HFFc6 (cell line): ENCODE measurements at places on chromosomes 6 and 20. TPM values are rescaled to one million over a fixed set of nuclear protein-coding genes. Genes with fewer than 3 reads are reported as not detected.

DNA sequence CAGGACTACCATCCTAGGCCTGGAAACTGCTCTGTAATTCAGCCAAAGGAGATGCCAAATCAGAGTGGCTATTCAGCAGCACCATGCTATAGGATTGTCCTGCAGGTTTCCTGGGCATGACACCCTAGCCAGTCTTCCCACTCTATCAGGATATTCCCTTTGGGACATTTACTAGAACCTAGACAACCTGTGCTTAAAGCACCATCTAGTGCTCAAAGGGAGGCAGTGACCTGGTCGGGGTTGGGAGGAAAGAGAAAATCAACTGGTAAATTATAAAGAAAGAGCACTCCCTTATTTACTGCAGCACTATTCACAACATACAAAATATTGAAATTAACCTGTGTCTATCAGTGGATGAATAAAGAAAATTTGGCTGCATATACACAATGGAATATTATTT, 67.2 kb upstream of the SMLR1 start:
- no peaks in the 10 kb centered on the region for H3K4me1 ChIP-seq
- H3K27me3 ChIP-seq, result no peaks in the 10 kb centered on the region; the same call in 1 of the 2 replicates
- peak; percentile 70 for DNase-seq
- H3K36me3 ChIP-seq, result no peaks in the 10 kb centered on the region
- no peak overlapping the region for H3K27ac ChIP-seq
- no peak overlapping the region for H3K4me3 ChIP-seq

GRCh38 chr6:112920994-112921393, 573.9 kb downstream of the RFPL4B start:
- no peaks in the 10 kb centered on the region for H3K4me1 ChIP-seq
- DNase-seq, result no peak
- no peak overlapping the region for H3K4me3 ChIP-seq
- H3K27me3 ChIP-seq, result no peaks in the 10 kb centered on the region
- peaks cover 14% of the 10 kb centered on the region for H3K36me3 ChIP-seq
- H3K27ac ChIP-seq, result no peak overlapping the region

DNA sequence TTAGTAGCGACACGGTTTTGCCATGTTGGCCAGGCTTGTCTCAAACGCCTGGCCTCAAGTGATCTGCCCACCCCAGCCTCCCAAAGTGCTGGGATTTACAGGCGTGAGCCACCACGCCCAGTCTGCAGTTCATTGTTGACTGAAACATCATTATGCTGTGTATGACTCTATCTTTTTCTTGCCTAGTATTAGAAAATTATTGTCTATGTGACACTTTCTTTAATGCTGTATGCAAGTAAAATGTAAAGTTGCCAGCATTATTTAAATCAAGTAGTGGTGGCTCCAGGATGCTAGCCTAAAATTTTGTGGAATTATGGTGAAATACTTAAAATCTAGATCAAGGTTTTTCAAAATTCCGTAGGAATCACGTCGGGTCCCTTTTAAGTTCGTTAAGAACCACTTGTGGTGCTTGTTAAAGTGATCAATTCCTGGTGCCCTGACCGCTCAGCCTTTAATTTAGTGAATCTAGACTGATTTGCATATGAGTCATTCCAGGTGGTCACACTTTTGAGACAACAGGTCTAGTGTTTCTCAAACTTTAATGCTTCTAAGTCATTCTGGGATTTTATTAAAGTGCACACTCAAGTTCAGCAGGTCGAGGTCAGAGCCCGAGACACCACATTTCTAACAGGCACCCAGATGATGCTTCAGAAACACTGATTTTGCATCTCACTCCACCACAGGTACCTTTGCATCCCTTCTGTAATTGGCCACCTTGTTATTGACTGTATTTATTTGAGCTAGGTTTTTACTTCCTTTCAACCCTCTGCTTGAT, 132.6 kb upstream of the MTHFD1L start:
- no peaks in the 10 kb centered on the region for H3K36me3 ChIP-seq
- no peaks in the 10 kb centered on the region for H3K4me1 ChIP-seq
- DNase-seq, result no peak
- no peak overlapping the region for H3K4me3 ChIP-seq
- peaks cover 10% of the 10 kb centered on the region for H3K27me3 ChIP-seq

Gene TFB1M
- 21.7 to 28.2 TPM (median 21.8 TPM) in 3 replicates for total RNA-seq

- H3K4me1 ChIP-seq, result no peaks in the 10 kb centered on the region
- peaks cover 2% of the 10 kb centered on the region for H3K36me3 ChIP-seq
- peaks cover 55% of the 10 kb centered on the region for H3K27me3 ChIP-seq
- no peak for DNase-seq
Measured at GRCh38 chr6:3310703-3311102, 52.0 kb downstream of the PSMG4 start.

DNA sequence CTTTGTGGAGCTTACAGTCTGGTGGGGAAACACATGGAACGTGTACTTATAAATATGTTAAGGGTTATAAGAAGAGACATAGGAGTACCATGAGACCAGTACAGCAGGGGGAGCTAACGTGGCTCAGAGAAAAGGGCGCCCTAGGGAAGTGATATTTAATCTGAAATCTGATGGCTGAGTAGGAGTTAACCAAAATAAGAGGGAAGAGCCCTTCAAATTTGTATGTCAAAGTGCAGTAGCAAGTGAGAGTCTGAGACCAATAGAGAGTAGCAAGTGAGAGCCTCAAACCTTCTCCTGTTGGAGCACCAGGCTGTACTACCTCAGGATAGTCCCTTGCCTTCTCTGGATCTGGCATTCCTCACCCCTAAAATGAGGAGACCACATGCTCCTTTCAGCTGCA, 6.1 kb upstream of the PKIG start:
- peak; percentile 26 for DNase-seq
- H3K36me3 ChIP-seq, result peaks cover 11% of the 10 kb centered on the region
- H3K4me1 ChIP-seq, result peaks cover 81% of the 10 kb centered on the region
- H3K27ac ChIP-seq, result peak overlapping the region; percentile 99
- H3K27me3 ChIP-seq, result peaks cover 5% of the 10 kb centered on the region; the same call in 1 of the 2 replicates
- H3K4me3 ChIP-seq, result peak overlapping the region; percentile 67

- H3K4me3 ChIP-seq, result no peak overlapping the region
- peak; percentile 3 for DNase-seq
- no peak overlapping the region for H3K27ac ChIP-seq
Measured at GRCh38 chr20:32168184-32168910, 39.2 kb downstream of the PLAGL2 start.

- H3K27ac ChIP-seq, result no peak overlapping the region
- H3K4me1 ChIP-seq, result peaks cover 29% of the 10 kb centered on the region
- H3K36me3 ChIP-seq, result no peaks in the 10 kb centered on the region
- no peak overlapping the region for H3K4me3 ChIP-seq
- H3K27me3 ChIP-seq, result no peaks in the 10 kb centered on the region; the same call in 1 of the 2 replicates
Measured at GRCh38 chr20:51439160-51439689, 103.3 kb downstream of the NFATC2 start.

DNA sequence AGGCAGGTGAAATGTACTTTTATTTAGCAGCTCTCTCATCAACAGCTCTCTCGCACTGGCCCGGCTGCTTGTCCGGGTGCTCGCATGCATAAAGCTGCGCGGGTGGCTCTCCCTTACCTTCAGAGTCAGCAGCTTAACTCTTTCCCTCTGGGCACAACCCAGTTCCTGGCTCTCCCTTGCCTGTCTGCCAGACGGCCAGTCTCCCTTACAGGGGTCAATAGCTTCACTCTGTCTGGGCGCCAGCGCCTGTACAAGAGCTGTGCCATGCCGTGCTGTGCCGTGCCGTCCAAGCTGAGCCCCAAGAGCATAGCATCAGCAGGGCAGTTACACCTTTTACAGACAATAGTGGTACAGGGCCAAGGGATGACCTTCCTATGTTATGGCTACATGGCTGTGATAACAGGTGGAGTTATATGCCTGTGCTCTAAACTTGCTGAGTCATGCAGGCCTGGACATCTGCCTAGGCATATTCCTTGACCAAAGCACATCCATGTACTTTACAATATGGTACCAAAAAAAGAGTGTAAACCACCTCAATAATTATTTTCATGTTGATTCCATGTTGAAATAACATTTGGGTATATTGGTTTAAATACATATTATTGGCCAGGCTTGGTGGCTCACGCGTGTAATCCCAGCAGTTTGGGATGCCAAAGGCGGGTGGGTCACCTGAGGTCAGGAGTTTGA, 47.9 kb downstream of the BLTP3A start:
- H3K27me3 ChIP-seq, result peaks cover 1% of the 10 kb centered on the region; the same call in 1 of the 2 replicates
- H3K36me3 ChIP-seq, result peaks cover 12% of the 10 kb centered on the region
- peaks cover 32% of the 10 kb centered on the region for H3K4me1 ChIP-seq
- H3K27ac ChIP-seq, result no peak overlapping the region
- H3K4me3 ChIP-seq, result no peak overlapping the region

Gene INSM1
- not detected in 3 replicates for total RNA-seq

DNA sequence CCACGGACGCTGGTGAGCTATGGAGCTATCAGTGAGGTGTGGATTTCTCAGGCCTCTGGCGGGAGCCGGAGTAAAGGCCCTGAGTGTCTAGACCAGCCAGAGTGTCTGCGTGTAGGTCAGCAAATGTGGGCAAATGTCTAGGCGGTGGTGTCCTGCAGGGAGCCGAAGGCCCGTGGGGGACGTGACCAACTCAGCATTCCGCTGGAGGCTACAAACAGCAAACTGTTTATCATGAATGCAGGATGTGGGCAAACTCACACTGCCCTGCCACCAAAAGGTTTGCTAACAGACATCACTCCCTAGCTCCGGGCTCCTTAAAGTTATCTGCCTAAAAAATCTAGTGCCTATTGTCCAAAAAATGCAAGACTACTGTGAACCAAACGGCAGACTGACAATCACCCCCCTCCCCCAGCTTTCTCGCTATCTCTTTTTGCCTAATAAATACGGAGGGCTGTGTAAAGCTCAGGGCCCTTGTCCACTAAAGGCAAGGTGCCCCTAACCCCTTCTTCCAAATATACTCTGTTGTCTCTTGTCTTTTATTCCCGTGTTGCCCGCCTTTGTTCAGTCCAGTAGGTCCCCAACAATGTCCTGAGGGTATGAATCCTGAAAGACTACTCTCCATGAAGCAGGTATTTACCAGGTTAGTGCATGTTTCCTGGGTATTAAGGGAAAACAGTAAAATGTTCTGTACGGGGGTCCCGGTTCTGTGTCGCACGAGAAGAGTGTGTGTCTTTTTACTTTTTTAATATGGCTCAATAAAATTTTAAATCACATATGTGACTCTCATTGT, 29.0 kb upstream of the AFDN start:
- no peak overlapping the region for H3K4me3 ChIP-seq
- no peaks in the 10 kb centered on the region for H3K36me3 ChIP-seq
- no peaks in the 10 kb centered on the region for H3K4me1 ChIP-seq
- H3K27ac ChIP-seq, result no peak overlapping the region
- DNase-seq, result no peak

Gene FRK
- 0.03 TPM in 1 of 2 replicates, not detected in the other for total RNA-seq

DNA sequence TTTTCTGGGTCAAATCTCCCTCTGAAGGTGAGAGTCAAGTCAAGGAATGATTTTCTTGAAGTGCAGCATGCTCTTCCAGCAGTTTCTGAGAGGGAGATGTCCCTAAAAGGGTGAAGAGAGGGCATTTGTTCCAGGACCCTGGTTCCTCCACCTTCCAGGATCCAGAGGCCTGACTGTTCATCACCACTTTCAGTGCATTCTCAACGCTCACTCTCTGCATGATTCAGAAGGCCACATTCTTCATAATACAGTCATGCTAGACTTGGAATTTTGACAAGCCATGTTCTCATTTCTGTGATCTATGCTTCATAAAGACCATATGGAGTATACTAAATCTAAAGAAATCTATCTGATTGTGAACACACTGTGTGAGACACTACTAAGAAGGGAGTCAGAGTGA, 85.1 kb downstream of the PDE7B start:
- H3K4me1 ChIP-seq, result peaks cover 61% of the 10 kb centered on the region
- peak overlapping the region; percentile 74 for H3K4me3 ChIP-seq
- peak; percentile 96 for DNase-seq

Gene ZBP1
- not detected in 3 replicates for total RNA-seq

Gene BPIFB1
- total RNA-seq, result not detected in 2 replicates

Gene RXRB
- 38.2 to 42.5 TPM (median 39.7 TPM) in 3 replicates for total RNA-seq

Gene NHLRC1
- total RNA-seq, result 1.0 to 1.9 TPM (median 1.1 TPM) in 3 replicates

Gene HLA-DRB1
- not detected in 3 replicates for total RNA-seq

- H3K27me3 ChIP-seq, result no peaks in the 10 kb centered on the region; the same call in 1 of the 2 replicates
- H3K4me1 ChIP-seq, result peaks cover 53% of the 10 kb centered on the region
- H3K27ac ChIP-seq, result no peak overlapping the region
- H3K36me3 ChIP-seq, result no peaks in the 10 kb centered on the region
- no peak overlapping the region for H3K4me3 ChIP-seq
Measured at GRCh38 chr6:27141529-27142015, 105.9 kb upstream of the PRSS16 start.

Gene TTLL9
- not detected in 3 replicates for total RNA-seq

DNA sequence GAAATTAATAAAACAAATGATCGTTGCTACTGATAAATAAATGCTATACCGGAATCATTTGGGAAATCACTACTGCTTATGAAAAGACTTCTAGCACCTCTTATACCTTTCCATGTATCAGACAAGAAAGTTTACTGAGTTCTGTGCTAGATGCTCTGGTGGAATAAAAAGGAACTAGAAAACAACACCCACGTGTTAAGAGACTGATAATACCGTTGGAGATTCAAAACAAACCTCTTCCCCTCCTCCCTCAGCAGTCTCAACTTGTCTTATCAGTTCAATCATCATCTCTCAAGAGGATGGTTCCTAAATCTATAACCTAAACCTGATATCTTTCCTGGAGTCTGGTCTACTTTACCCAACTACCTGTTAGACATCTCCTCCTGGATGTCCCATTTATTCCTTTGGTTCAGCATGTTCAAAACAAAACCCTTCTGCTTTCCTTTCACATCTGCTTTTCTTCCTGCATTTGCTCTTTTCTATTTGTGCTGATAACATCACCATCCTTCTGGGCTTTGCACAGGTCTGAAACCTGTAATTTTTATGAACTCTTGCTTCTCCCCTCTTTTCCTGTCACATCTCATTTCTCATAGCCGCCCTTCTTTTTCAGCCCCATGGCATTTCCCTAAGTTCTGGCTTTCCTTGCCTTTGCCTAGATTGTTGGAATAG, 122.2 kb downstream of the COL19A1 start:
- H3K4me3 ChIP-seq, result no peak overlapping the region
- no peaks in the 10 kb centered on the region for H3K4me1 ChIP-seq
- H3K27me3 ChIP-seq, result no peaks in the 10 kb centered on the region; the same call in 1 of the 2 replicates
- no peaks in the 10 kb centered on the region for H3K36me3 ChIP-seq
- no peak for DNase-seq
- no peak overlapping the region for H3K27ac ChIP-seq

GRCh38 chr6:44621846-44622245, 234.3 kb downstream of the CDC5L start:
- H3K27me3 ChIP-seq, result peaks cover 27% of the 10 kb centered on the region
- no peaks in the 10 kb centered on the region for H3K36me3 ChIP-seq
- H3K4me3 ChIP-seq, result no peak overlapping the region
- no peak for DNase-seq
- H3K27ac ChIP-seq, result no peak overlapping the region

DNA sequence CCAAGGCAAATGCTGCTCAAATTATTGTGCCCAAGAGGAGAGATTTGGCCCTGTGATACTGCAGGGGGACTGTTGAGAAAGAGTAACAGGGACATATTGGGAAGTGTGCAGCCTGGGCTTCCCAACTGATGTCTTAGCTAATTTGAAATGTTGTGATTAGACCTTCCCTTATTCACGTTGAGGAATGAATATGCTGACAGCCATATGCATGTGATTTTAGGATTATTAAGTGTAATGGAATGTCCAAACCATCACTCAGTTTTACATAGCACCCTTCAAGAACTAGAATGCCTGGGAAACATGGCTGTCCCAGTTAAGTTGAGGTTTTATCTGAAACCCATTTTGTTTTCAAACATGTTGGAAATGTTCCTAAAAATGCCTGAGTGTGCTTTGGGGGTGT, 81.4 kb downstream of the CARMIL1 start:
- H3K4me3 ChIP-seq, result peak overlapping the region; percentile 85
- H3K36me3 ChIP-seq, result no peaks in the 10 kb centered on the region
- peaks cover 3% of the 10 kb centered on the region; the same call in 1 of the 2 replicates for H3K27me3 ChIP-seq
- peak overlapping the region; percentile 97 for H3K27ac ChIP-seq

GRCh38 chr20:35248641-35249475, 22.4 kb downstream of the MMP24 start:
- H3K4me3 ChIP-seq, result no peak overlapping the region
- H3K27me3 ChIP-seq, result no peaks in the 10 kb centered on the region; the same call in 1 of the 2 replicates
- no peak overlapping the region for H3K27ac ChIP-seq

GRCh38 chr6:23728707-23729106, 397.3 kb upstream of the NRSN1 start:
- H3K4me1 ChIP-seq, result no peaks in the 10 kb centered on the region
- H3K27me3 ChIP-seq, result no peaks in the 10 kb centered on the region
- no peaks in the 10 kb centered on the region for H3K36me3 ChIP-seq
